ENCODE measurements at places on chromosomes 6 and 20.

DNA sequence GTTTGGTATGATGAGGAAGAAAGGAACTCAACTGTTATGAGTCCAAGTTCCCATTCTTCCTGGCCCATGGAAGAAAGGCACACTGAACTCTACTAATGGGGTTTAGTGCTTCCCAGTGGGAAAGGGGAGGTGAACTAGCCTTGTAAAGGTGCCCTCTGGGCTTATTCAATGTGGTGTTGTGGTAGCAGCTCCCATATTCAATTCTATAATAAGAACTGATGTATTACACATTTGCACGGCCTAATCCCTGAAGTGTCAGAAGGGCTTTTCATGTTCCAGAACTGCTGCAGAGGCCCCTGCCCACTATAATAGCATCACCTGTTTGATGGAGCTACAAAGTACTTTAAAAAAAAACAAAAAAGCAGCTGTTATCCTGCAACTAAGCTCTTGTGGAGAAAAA is 17.1 kb downstream of the PRKN start:
- no peak for DNase-seq

DNA sequence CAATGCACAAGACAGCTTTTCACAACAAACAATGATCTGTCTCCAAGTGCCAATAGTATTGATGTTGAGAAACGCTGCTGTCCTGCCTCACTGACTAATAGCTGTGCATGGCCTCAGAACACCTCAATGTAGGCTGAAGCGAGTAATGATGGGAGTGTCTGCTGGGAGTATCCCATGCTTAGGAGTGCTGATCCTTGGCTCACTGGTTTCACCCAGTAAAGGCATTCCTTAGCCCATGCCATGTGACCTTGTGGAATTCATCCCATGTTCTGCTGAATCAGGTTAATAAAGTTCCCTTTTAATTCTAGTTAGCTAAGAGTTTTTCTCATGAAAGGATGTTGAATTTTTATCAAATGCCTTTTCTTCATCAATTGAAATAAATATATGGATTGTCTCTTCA is 3.8 kb upstream of the WFDC12 start:
- DNase-seq = no peak

- no peak for DNase-seq
Measured at GRCh38 chr6:49038294-49038822, 424.7 kb downstream of the MMUT start.

GRCh38 chr20:1005452-1006027 is 3.4 kb upstream of the RSPO4 start:
- peak; percentile 80 for DNase-seq

GRCh38 chr6:119210596-119210995 is 132.1 kb upstream of the FAM184A start:
- DNase-seq = no peak

- DNase-seq = no peak
Measured at GRCh38 chr20:57904314-57905105, 194.7 kb upstream of the PMEPA1 start.

DNA sequence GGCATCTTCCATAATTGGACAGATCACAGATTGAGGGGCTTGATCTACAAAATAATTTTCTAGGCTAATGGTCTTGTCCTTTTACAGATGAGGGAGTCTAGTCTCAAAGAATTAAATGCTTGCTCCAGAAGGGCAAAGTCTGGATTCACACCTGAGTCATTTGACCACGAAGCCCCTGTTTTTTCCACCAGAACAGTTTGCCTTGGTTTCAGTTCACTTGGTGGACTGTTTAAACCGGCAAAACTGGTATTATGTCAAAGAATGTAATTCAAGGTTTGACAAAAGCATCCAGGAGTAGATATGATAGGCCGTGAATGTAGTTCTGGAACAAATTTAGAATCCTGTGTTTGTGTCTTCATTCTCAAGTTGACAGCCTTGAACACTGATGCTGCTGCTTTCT is 3.3 kb downstream of the MYO6 start:
- DNase-seq = no peak

DNA sequence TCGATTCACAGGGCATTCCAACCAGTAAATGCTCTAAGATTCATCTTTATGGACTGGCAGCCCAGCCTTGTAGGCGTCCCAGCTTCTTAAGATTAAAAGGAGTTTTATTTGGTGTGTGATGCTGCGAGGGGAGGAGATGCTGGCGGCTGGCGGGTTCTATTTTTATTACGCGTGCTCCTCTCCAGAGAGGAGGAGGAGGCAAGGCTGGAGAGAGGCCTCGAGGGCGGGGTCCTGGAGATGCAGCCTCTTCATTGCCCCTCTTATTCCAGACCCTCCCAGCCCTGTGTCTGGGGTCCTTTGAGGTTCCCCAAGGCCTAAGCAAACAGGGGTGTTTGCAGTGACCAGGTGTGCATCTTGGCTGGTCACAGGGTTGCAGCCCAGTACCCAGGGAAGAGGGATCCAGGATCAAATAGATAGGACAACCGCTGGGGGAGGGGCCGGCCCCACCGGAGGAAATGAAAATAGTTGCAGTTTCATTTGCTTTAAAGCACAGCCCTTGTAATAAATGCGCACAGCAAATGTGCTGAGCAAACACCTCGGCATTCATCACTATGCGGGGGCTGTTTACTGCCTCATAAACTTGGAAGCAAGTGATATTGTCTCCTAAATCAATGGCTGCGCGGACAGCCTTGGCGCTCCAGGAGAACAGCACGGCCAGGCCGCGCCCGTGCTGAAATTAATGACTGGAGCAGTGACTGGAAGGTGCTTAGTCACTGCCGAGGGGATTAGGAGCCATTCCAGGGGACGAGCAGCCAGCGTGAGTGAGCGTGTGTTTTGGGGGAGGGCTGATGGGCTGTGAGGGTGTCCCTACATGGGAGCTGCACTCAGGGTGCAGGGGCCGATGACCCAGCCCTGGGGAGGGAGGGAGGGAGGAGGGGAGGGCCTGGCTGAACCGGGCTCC is 83.0 kb downstream of the TMEM242 start:
- no peak for DNase-seq

GRCh38 chr6:148770408-148771211 is 23.8 kb downstream of the UST start:
- no peak for DNase-seq

GRCh38 chr20:63288581-63289251 is 4.3 kb upstream of the COL20A1 start:
- DNase-seq = no peak

- peak; percentile 45 for DNase-seq
Measured at GRCh38 chr6:169868458-169868857, 117.0 kb downstream of the ERMARD start.

DNA sequence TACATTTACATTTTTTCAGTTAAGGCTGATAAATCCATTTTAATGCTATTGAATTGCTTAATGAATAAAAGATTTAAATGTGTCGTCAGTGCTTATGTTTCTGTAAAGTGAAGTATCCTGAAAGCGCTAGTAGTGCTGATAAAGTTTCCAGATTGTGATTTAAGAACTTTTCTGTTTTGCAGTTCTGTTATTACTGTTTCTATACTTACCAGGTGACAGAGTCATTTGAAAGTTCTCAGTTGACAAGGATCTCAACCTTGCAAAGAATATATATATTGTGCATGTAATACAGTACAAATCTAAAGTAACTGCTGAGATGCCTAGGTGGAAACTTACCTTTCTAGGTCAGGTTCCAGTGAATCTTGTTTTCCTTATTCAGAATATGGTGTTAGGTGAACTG is 201.8 kb downstream of the ARID1B start:
- DNase-seq = no peak

DNA sequence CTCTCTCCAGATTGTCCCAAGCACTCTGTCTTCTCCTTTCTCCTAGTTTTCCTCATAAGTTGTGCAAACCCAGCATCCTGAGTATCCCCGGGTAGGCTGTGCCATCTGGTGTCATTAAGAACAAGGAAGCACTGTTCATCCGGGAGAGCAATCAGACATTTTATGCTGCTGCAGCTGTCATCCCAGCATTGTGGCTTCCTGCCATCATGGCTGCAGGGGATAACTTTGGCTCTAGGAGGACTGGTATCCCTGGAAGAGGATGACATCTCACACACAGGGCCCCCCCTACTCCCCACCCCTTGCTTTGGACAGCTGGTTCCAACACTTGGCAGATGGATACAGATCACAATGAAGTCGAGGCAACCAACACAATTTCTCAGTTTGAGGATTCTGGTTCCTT is 1195.1 kb upstream of the MAP3K7 start:
- no peak for DNase-seq

GRCh38 chr6:4637691-4638433 is 138.3 kb upstream of the CDYL start:
- no peak for DNase-seq

DNA sequence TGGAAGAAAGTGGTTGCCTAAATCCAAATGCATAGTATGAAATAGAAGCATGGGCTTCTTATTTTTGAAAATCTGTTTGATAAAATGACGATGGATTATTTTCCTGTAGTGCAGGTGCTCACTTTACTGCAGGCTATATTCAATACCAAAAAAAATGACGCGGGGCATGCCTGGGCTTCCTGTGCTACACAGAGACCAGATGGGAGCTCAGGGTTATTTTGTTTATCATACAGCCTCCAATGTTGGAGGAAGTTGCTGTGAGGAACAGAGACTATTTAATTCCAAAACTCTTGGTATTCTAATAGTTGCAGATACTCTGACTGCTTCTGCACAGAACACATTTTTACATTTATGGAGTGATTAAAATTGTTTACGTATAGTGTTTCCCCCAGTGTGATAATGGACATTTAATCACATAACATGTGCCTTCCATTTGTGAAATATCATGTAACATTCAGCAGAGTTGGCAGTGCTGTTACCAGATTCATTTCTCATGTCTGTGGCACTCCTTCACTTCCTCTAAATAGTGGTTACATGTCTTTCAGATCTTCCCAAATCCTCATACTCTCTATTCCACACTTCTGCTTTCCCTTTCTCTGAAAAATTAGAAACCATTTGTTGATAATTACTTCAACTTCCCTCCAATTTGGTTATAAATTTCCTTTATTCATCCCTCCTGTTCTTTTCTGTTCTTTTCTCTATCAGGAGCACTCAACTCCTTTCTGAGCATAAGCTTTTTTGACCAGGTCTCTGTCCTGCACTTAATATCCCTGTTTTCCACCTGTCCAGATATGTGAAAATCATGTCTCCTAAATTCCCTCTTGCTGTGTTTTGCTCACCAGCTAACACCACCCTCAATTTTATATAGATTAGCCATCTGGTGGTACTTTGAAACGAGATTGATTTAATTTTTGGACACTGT is 121.6 kb downstream of the ADGRB3 start:
- no peak for DNase-seq

All from NAMALWA (cell line).